ENCODE measurements at places on chromosomes 6 and 20.

GRCh38 chr6:28884423-28885131, 39.2 kb downstream of the TRIM27 start:
- DNase-seq, result no peak

GRCh38 chr6:142935553-142936517, 9.1 kb downstream of the HIVEP2 start:
- DNase-seq, result no peak

- DNase-seq, result no peak
Measured at GRCh38 chr6:142722012-142722411, 223.0 kb downstream of the HIVEP2 start.

GRCh38 chr20:24160563-24161281, 172.1 kb upstream of the GGTLC1 start:
- DNase-seq, result peak; percentile 37

DNA sequence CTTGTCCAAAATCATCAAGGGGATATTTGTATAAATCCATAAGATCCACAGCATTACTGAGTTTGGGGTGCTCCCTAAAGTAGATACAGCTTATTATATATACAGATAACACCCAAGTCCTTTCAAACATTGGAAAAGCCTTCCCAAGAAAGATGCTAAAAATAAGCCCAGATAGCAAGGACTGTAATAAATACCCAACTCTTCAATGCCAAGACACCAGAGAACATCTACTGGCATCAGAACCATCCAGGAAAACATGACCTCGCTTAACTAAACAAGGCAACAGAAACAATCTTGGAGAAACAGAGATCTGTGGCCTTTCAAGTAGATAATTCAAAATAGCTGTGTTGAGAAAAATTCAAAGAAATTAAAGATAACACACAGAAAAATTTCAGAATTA, 761.4 kb downstream of the GRIK2 start:
- no peak for DNase-seq

DNA sequence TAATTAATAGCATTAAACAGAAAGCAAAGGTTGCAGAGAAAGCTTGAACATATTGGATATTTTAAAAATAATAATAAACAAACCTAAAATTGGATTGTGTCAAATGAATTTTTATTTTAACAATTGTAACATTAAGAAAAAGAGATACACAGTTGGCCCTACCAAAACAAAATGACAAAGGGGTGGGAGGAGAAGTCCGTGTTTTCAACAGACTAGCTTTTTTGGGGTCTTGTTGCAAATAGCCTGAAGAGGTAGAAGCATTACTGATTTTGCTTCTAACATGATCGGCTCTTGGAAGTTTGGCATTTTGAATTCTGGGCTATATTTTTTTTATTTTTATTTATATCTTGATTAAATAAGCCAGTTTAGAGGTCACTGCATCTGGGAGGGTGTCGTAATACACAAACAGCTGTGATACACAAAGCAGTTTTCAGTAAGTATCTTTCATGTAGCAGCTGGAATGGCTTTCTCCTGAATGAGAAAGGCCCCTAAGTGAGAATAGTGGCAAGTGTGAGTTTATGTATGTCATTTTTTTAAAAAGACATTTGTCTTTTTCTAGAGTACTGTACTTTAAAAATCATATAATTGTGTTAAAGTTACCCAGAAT, 85.5 kb upstream of the ZNF217 start:
- DNase-seq, result no peak

- DNase-seq, result no peak
Measured at GRCh38 chr6:133456944-133457343, 215.8 kb downstream of the EYA4 start.

GRCh38 chr6:107683183-107683582, 140.9 kb downstream of the SCML4 start:
- DNase-seq, result no peak

DNA sequence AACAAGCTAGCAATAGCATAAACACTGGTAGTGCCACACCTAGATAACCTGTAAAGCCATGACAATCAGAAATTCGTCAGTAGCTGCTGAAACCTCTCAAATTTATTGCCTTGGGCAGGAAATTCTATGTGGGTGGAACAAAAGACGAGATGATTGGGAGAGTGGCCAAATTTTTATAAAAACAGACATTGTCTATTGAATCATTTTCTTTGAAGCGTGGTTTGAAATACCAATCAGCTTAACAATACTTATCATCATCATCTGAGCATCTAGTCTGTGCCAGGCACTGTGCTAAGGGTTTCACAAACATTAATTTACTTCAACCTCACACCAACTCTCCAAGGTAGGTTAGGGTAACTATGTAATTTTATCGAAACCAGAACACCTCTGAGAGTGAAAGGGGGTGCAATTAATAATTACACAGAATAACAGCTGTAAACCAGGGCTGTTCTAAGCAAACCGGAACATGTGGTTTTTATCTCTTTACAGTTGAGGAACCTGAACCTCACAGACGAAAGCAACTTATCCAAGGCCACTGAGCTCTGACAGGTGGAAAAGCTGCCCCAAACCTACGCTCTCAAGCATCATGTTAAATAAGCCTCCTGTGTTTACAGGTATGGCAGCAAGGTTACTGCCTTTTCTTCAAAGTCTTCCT, 43.4 kb downstream of the NHSL1 start:
- DNase-seq, result no peak

- DNase-seq, result no peak
Measured at GRCh38 chr6:107114926-107115694, at the start of gene BEND3. BEND3 (minus strand) TSS chr6:107115515; CDS start chr6:107099285, 16,230 bp downstream.

DNA sequence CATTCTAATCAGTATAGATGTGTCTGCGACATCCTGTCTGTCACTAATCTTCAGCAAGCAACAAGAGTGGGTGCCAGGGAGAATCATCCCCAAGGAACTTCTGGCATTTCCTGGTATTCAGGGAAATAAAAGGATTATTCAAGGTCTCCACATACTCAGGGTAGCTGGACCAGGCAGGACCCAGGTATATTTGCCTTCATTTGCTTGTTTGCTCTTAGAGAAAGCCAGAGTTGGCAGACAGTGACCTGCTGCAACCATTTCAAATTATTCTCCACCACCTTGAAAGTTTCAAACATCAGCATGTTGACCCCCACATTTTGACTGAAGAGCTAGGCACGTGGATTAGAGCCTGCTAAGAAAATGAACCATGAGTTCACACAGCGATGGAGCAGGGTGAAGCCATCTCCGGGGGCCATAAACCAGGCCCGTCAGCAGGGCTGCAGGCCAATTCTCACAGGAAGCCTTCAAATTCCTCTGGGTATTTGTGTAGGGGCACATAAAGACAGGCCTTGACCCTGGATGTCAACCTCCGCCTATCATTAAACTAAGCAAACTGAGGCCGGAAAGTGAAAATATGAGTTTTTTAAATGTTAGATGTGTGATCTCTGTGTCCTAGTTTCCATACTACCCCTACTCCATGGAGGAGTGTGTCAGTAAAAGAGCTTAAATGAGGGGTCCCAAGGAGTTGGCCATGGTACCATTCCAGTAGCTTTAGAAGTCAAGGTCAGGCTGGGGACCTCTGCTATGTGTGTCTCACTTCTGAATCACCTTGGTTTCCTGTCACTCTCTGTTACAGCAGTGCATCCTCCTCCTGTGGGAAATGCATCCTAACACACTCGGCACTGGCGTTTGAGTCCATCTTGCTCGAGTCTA, 32.9 kb downstream of the TRAM2 start:
- DNase-seq, result no peak

GRCh38 chr6:27814665-27815424, 97.4 kb downstream of the OR2B2 start:
- peak; percentile 76 for DNase-seq

DNA sequence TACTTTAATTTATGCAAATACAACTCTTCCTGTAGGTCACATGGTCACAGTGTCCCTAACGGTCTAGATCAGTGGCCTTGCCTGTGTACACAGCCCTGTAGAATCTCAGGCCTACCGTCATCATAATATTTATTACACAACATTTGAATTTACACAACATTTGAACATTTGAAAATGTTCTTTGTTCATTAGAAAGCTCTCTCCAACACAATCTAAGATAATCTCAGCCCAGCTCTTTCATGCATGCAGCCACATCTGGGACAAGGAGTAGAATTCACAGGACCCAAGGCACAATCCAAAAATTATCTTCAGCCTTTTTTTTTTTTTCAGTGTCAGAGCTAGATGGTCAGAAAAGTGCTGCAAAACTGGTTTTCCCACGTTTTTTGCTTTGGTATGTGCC, 892.8 kb downstream of the TFAP2A start:
- no peak for DNase-seq

DNA sequence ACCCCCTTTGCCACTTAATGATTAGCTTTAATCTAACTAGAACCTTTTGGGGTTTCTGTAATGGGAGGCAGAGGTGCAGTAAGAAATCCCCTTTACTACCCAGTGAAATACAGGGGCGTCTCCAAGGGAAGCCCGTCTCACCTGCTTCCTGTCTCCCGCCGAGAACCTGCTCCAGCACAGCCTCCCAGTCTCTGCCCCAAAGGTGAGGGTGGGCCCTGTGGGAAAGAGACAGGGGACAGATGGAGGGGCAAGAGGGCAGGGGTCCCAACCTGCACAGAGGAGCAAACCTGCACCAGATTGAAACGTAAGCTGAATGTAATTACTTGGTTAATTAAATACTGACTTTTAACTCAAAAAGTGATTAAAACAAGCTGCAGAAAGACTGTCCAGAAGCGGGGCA, 474.2 kb upstream of the SULF2 start:
- no peak for DNase-seq

DNA sequence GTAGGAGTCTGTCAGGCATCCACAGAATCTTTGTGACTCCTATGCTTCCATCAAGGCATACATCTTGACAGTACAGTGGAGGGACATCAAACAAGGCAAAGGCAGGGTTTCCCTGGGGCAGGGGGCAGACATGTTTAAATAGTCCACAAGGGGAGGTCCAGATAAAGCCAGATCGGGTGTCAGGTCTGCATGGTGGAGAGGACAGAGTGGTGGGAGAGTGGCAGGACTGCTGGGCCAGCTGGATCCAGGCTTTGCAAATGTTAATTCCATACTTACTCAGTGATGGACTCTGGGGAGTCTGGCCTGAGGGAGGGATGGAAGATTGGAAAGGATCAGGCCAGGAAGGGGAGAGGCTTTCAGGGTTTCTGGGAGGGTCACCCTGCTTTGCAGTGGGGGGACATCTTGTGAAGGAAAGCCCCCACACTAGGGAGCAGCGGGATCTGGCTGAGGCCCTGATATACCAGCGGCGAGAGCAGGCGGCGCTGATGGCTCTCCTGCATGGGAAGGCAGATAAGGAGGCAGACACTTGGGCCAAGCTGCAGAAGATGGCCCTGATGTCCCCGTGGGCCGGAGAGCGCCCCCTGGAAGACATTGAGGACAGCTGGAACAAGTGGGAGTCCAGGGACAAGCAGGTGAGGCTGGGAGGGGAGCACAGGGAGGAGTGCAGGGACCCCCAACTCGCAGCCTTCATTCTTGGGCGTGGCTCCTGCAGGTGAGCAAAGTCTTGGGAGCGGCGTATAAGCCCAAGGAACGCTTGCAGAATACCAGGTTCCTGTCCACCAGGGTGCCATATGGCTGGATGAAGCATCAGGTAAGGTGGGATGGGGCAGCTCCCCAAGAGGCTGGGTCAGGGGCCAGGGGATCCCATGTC, 44.6 kb downstream of the SUN5 start:
- no peak for DNase-seq

Measured in AG04449 (cell line).